ENCODE measurements at places on chromosomes 6 and 20. TPM values are rescaled to one million over a fixed set of nuclear protein-coding genes. Genes with fewer than 3 reads are reported as not detected.
A peak's percentile ranks its signal among the peaks of the same experiment; 100 is the strongest.

DNA sequence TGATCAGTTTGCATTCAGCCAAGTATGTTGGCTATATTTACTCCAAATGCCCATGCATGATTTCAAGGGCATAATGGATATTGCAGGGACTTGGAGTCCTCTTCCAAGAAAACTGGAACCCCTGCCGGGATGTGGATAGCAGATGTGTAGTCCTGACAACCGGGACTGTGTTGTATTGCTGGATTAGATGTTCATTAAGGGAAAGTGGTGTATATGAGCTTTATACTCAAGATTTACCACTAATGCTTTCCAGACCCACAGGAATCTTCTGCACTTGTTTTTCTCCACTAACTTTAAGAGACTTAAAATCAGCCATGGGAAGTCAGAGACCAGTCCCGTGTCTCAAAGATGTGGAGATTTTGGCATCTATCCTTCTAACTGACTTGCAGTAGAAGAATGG lies 770.9 kb downstream of the HDGFL1 start:
- no peaks in the 10 kb centered on the region for H3K36me3 ChIP-seq
- H3K4me3 ChIP-seq, result no peak overlapping the region

GRCh38 chr20:14189794-14190402 lies 147.5 kb downstream of the FLRT3 start:
- H3K36me3 ChIP-seq, result no peaks in the 10 kb centered on the region
- no peak for DNase-seq
- no peaks in the 10 kb centered on the region for H3K27me3 ChIP-seq
- no peak overlapping the region for H3K27ac ChIP-seq
- H3K4me3 ChIP-seq, result no peak overlapping the region

DNA sequence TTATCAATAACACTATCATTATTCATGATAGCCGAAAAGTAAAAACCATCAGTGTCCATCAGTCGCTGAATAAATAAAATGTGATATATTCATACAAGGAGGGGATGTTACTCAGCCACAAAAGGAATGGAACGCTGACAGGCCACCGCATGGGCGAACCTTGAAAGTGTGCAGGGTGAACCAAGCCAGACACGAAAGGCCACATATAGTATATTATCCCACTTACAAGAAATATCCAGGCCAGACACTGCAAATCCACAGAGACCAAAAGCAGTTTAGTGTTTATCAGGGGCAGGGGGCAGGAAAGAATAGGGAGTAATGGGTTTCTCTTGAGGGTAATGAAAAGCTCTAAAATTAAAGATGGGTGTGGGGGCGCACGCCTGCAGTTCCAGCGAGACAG lies 5.7 kb downstream of the SOX18 start:
- no peak for DNase-seq
- peaks cover 14% of the 10 kb centered on the region for H3K4me1 ChIP-seq
- no peaks in the 10 kb centered on the region for H3K36me3 ChIP-seq
- H3K4me3 ChIP-seq, result no peak overlapping the region
- H3K27ac ChIP-seq, result no peak overlapping the region

DNA sequence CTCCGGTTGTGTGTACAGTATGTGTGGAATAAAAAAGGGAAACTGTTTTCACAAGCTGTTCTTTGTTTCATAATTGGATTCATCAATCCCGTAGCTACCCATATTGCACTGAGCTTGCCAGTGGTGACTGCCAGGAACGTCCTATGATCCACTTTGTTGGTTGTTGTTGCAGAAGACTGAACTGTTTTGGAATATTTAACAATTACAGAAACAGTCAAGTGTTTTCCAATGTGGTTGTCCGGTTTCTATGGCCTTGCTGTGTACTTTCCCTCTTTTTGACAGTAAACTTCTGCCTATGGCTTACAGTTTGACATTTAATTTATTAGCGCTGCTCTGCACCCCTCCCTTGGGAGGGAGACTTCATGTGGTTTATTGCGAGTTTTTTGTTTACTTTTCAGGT lies 141.2 kb downstream of the DTNBP1 start:
- H3K4me1 ChIP-seq, result no peaks in the 10 kb centered on the region
- H3K36me3 ChIP-seq, result peaks cover 18% of the 10 kb centered on the region
- no peaks in the 10 kb centered on the region for H3K27me3 ChIP-seq
- no peak for DNase-seq
- no peak overlapping the region for H3K4me3 ChIP-seq

DNA sequence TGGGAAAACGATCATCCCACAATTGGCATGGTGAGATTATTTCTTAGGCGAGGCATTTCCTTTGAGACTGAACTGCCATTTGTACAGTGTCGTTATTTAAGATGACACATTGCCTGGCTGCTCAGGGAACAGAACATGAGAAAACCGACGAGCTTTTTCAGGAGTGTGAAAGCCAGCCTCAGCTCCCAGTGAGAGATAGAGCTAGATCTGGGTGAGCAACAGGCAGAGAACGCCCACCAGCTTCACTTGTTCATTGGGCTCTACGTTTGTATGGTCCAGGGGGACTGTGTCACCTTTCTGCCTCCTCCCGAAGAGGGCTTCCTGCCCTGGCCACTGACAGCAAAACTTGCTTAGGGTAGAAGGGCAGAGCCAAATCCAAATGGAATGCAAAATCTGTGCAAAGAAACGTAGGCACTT lies 378.1 kb downstream of the RNGTT start:
- H3K27ac ChIP-seq, result no peak overlapping the region
- H3K4me3 ChIP-seq, result no peak overlapping the region
- H3K27me3 ChIP-seq, result no peaks in the 10 kb centered on the region
- no peaks in the 10 kb centered on the region for H3K36me3 ChIP-seq
- H3K4me1 ChIP-seq, result no peaks in the 10 kb centered on the region

DNA sequence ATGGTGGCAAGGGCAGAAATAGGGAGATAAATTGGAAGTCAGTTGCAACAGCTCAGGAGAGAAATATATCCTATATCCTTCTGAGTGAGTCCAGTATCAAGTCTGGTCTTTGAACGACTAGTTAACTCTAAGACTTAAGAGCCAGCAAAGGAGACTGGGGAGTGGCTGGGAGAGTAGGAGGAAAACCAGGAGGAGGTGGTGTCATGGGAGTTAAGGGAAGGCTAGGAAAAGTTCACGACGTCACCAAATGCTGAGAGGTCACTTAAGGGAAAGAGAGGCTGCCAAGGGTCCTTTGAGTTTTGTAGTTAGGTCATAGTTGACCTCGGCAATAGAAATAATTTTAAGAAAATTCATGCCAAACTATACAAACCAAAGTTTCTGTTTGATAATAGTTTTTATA lies 25.1 kb downstream of the ACOT13 start:
- no peaks in the 10 kb centered on the region for H3K27me3 ChIP-seq
- H3K36me3 ChIP-seq, result no peaks in the 10 kb centered on the region
- no peak overlapping the region for H3K27ac ChIP-seq
- no peak overlapping the region for H3K4me3 ChIP-seq
- H3K4me1 ChIP-seq, result no peaks in the 10 kb centered on the region
- no peak for DNase-seq

DNA sequence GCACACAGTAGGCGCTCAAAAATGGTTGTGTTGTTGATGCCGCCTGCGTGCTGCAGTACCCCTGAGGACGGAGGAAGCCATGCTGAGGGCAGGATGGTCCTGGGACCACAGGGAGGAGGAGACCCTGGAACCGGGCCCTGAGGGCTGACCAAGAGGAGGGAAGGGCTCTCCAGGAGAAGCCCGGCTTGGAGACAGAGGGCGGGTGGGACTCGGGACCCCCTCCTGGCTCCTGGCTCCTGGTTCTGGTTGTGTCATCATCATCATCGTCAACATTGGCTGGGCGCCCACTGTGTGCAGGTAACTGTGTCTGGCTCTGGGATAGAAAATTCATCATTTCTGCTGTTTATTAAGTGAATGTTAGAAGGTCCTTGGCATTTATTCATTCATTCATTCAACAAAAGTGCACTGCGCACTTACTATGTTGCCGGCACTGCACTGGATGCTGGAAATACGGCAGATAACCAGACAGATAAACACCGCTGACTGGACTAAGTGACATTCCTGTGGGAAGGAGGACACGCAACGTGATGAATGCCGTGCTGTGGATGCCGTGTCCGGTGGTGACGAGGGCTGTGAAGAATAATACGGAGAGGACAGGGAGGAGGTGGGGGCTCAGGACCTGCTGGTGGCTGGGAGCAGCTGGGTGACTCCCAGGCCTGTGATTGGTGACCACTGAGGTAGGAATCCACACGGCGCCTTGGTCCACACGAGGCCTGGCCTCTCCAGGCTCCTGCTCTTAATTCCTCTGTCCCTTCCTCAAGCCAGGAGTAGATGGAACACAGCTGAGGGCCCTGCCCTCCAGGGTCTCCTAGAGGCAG lies 35.3 kb downstream of the SPDEF start:
- H3K36me3 ChIP-seq, result no peaks in the 10 kb centered on the region
- H3K27me3 ChIP-seq, result no peaks in the 10 kb centered on the region
- no peak overlapping the region for H3K27ac ChIP-seq
- H3K4me3 ChIP-seq, result no peak overlapping the region

DNA sequence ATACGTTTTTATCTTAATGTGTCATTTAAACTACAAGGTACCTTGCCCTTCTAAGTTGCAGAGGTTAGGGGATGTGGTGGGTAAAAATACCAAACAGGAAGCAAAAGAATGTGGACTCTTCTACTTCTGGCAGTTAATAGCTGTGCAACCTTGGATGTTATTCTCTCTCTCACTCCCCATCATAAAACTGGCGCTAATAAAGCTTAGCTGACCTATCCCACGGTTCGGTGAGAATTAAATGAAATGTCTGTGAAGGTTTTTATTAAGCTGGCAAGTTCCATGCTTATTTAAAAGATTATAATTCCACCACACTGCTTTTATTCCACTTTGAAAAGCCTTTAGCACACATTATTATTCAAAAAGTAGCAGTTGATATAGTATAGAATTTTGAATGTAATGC lies 127.8 kb upstream of the SLC22A23 start:
- H3K4me1 ChIP-seq, result no peaks in the 10 kb centered on the region
- no peaks in the 10 kb centered on the region for H3K36me3 ChIP-seq
- H3K27ac ChIP-seq, result no peak overlapping the region
- no peaks in the 10 kb centered on the region for H3K27me3 ChIP-seq
- no peak overlapping the region for H3K4me3 ChIP-seq

GRCh38 chr6:54609981-54610380 lies 236.6 kb upstream of the FAM83B start:
- no peak overlapping the region for H3K4me3 ChIP-seq
- H3K27me3 ChIP-seq, result no peaks in the 10 kb centered on the region
- no peaks in the 10 kb centered on the region for H3K4me1 ChIP-seq
- no peak for DNase-seq

DNA sequence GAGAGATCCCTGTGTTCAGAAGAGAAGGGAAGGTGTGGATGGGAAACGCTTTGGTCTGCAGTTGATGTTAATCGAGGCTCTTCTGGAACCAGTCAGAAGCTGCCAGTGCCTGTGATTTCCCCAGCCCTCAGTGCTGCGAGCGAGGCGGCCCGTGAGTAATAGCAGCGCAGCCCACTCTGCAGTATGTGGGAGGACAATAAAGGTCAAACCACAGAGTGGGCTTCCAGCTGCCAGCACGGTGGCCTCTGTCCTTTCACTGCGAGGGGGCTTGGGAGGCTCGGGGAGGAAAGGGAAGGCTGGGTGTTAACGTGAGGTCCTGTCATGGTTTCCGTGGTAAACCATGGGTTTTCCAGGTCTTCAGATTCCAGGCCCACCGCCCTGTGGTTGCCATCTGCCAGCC lies 32.3 kb upstream of the TAGAP start:
- no peak overlapping the region for H3K27ac ChIP-seq
- peaks cover 5% of the 10 kb centered on the region for H3K27me3 ChIP-seq
- H3K4me1 ChIP-seq, result peaks cover 4% of the 10 kb centered on the region
- no peaks in the 10 kb centered on the region for H3K36me3 ChIP-seq
- DNase-seq, result no peak

- DNase-seq, result no peak
- H3K27me3 ChIP-seq, result no peaks in the 10 kb centered on the region
- H3K4me3 ChIP-seq, result no peak overlapping the region
- no peak overlapping the region for H3K27ac ChIP-seq
These were observed 195.9 kb downstream of the SASH1 start for GRCh38 chr6:148538261-148539190.

DNA sequence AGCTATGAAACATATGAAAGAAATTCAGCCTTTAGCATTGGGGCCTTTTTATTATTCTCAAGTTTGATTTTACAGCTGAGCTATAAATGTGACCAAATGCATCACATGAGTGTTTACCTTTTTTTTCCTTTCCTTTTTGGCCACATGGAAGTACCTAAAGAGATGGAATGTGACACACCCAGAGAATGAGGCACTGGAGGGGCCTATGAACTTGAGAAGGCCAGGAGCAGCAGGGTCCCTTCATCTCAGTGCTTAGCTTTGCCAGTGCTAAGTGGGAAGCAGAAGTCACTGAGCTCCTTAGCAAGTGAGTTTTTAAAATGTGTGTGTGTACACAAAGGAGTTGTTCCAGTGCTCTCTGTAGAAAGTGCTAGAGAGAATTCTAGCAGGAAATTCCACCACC lies 44.7 kb downstream of the RREB1 start:
- H3K27me3 ChIP-seq, result no peaks in the 10 kb centered on the region
- H3K4me1 ChIP-seq, result peaks cover 66% of the 10 kb centered on the region
- H3K27ac ChIP-seq, result peak overlapping the region; percentile 38
- no peaks in the 10 kb centered on the region for H3K36me3 ChIP-seq

DNA sequence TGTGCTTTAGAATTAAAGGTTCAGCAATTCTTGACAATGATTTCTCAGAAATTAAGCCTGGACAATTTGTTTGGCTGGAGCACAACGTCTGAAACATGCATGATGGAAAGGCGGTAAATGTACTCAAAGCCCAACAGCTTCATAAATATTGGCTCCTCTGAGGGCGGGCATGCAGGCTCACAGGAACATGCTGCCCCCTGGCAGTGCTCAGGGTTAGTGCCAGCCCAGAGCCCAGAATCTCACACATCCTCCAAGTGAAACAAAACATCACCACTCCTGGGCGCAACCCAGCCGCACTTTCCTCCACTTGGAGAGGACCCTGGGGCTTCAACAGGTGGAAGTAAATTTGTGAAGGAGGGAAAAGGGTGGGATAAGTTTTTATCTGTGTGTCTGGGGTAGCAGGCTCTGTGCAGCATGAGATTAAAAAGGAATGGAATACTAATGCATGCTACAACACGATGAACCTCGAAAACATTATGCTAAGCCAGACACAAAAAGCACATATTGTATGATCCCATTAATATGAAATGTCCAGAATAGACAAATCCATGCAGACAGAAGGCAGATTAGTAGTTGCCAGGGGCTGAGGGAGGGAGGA lies 54.1 kb upstream of the PTPRT start:
- DNase-seq, result no peak
- no peaks in the 10 kb centered on the region for H3K27me3 ChIP-seq
- no peaks in the 10 kb centered on the region for H3K4me1 ChIP-seq
- no peaks in the 10 kb centered on the region for H3K36me3 ChIP-seq
- no peak overlapping the region for H3K4me3 ChIP-seq

GRCh38 chr6:10385524-10386132 lies 29.2 kb downstream of the TFAP2A start:
- H3K4me3 ChIP-seq, result no peak overlapping the region
- peaks cover 15% of the 10 kb centered on the region for H3K27me3 ChIP-seq
- no peaks in the 10 kb centered on the region for H3K36me3 ChIP-seq
- no peak for DNase-seq

The C6orf141 gene
- not detected for total RNA-seq

The FOXC1 gene
- total RNA-seq, result 1.5 TPM

The DNMT3B gene
- 1.8 TPM for total RNA-seq

The ELOVL5 gene
- 196 TPM for total RNA-seq

The CALHM6 gene
- 0.53 TPM for total RNA-seq

The EPHA7 gene
- not detected for total RNA-seq

The TRMT11 gene
- 32.6 TPM for total RNA-seq

The TCF19 gene
- total RNA-seq, result 60.2 TPM

The IRAK1BP1 gene
- 4.3 TPM for total RNA-seq
